ENCODE measurements at places on chromosomes 4 and X.

- no peak for DNase-seq
Measured at GRCh38 chr4:114875630-114876029, 237.8 kb downstream of the NDST4 start.

DNA sequence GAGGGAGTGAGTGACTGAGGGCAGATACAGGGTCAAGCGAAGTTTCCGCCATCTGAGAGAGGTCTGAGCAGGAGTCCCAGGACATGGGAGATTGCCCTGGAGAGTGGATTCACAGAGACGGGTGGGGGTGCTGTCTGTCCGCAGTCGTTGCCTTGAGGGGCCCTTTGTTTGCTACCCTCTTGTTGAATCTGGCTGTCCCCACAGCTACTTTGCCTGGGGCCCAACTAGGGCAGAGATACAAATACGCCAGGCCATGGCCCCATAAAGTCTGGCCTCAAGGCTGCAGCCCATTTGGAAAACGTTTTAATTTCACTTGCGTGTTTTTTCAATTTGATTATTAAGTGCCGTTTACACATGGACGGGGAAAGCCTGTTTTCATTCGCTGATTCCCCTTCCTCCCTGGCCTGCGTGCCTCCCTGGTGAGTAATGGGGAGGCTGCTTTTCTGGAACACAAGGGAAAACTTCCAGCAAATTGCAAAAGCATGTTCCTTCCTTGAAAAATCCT is 134.4 kb downstream of the SMIM20 start:
- no peak for DNase-seq

DNA sequence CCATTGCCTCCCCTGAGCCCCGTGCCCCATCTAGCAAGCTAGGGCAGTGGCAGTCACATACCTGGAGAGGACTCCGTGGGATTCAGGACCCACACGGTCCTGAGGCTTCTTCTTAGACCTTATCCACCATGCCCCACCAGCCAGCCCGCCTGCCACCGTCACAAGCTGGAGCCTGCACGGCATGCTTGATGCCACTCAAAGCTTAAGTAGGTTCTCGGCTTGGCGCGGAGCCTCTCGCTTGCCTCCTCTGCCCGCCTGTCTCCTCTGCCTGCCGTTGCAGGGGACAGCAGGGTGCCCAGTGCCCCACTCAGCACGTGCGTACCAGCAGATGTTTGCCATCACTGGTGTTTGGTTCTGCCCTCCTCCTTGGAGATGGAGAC is 14.1 kb downstream of the PSAPL1 start:
- DNase-seq, result no peak

DNA sequence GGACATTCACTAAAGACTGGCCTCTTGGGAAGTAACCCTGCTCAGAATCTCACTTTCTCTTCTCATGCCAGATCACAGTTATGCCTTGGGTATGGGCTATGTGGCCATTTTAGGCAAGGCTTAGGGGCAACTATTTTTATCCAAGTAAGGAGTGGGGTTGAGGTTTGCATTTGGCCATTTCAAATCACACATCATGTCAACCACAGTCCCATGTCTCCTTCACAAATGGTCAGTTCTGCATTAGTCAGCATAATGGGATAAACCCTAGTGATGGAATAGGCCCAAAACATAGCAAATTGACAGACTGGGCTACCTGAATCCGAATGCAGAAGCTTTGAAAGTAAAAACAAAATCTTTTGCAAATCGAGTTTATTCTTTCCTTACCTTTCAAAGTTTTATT is 827 bp upstream of the RTL3 start:
- DNase-seq, result no peak

- no peak for DNase-seq
Measured at GRCh38 chr4:188372058-188372457, 232.8 kb downstream of the TRIML1 start.

GRCh38 chr4:40608628-40609027 is 21.0 kb downstream of the RBM47 start:
- DNase-seq, result no peak

GRCh38 chrX:49230500-49231232 is 2.5 kb downstream of the CACNA1F start:
- peak; percentile 23 for DNase-seq

- DNase-seq, result no peak
Measured at GRCh38 chr4:25970226-25970675, 56.2 kb downstream of the SMIM20 start.

- DNase-seq, result no peak
Measured at GRCh38 chr4:142474398-142475087, 371.6 kb downstream of the INPP4B start.

- no peak for DNase-seq
Measured at GRCh38 chrX:119895843-119896326, at the start of gene AKAP14. Gene AKAP14, plus strand, starts transcription at chrX:119895893. Its CDS starts 7,331 bp downstream, at chrX:119903224.

DNA sequence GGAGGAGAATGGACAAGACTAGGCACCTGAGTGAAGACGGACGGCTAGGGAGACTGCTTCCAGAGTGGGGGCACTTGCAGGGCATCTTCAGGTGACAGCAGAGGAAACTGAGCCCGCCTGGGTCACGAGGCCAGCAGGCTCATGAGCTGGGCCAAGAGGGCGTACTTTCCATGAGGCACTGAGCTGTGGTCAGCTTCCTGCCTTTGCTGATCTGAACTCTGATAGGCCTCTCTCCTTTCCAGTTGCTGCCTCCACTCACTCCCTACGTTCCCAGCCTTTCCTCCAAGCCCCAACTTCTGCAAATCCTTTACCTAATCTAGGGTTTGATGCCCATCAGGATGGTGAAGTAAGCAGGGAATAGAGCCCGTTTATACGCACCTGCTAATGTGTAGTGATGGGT is 1.4 kb upstream of the L1CAM start:
- no peak for DNase-seq

- no peak for DNase-seq
Measured at GRCh38 chrX:65696613-65697012, 29.2 kb downstream of the MSN start.

DNA sequence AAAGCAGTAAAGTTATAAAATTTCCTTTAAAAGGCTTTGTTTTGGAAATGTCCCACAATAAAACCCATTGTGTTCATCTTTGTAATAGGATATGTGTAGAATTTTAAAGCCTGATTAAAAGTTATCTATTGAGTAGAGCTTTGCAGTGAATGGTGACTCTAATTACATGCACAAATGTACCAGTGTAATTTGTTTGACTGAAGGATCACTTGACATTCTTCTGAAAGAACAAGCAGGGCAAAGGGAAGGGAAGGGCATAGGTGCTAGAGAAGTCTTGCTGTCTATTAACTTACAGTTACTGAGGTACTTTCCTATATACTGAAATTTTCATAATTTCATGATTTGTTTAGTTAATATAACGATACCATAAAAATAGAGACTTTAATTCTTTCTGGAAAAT is 70.8 kb downstream of the STIM2 start:
- no peak for DNase-seq

Measured in T-cell (primary cell).